ENCODE measurements at places on chromosomes 11 and 22. TPM values are rescaled to one million over a fixed set of nuclear protein-coding genes. Genes with fewer than 3 reads are reported as not detected.
A peak's percentile ranks its signal among the peaks of the same experiment; 100 is the strongest.

The MISFA gene
- not detected for total RNA-seq

The DDI1 gene
- total RNA-seq, result not detected

DNA sequence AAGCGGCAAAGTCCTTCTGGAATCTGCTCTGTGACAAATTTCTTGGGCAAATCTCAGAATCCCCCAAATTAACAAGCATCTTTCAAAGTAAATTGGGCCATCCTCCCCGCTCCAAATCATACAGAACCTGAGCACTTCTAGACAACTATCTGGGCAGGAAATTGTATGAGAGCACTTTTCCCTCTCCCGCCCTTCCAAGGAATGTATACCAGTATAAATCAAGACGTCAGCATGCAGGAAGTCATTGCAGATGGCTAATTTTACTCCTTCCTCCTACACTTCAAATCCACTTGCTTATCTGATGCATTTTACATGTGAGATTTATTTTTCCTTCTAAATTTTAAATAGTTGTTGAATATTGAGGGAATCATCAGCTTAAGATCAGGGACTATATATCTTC is 52.1 kb downstream of the NTM start:
- no peak for DNase-seq
- H3K36me3 ChIP-seq, result no peaks in the 10 kb centered on the region
- H3K27ac ChIP-seq, result no peak overlapping the region
- no peak overlapping the region for H3K4me3 ChIP-seq
- no peaks in the 10 kb centered on the region for H3K4me1 ChIP-seq

- no peak overlapping the region for H3K27ac ChIP-seq
- no peaks in the 10 kb centered on the region for H3K27me3 ChIP-seq
- DNase-seq, result peak; percentile 62
- H3K4me3 ChIP-seq, result no peak overlapping the region
- H3K4me1 ChIP-seq, result no peaks in the 10 kb centered on the region
Measured at GRCh38 chr11:13944911-13945425, 17.6 kb upstream of the SPON1 start.

GRCh38 chr22:37459206-37459605 is 27.0 kb downstream of the MFNG start:
- no peaks in the 10 kb centered on the region for H3K4me1 ChIP-seq
- no peak overlapping the region for H3K4me3 ChIP-seq
- no peak for DNase-seq
- no peaks in the 10 kb centered on the region for H3K36me3 ChIP-seq

The RASD2 gene
- total RNA-seq, result 2.0 TPM

The CCDC188 gene
- not detected for total RNA-seq

DNA sequence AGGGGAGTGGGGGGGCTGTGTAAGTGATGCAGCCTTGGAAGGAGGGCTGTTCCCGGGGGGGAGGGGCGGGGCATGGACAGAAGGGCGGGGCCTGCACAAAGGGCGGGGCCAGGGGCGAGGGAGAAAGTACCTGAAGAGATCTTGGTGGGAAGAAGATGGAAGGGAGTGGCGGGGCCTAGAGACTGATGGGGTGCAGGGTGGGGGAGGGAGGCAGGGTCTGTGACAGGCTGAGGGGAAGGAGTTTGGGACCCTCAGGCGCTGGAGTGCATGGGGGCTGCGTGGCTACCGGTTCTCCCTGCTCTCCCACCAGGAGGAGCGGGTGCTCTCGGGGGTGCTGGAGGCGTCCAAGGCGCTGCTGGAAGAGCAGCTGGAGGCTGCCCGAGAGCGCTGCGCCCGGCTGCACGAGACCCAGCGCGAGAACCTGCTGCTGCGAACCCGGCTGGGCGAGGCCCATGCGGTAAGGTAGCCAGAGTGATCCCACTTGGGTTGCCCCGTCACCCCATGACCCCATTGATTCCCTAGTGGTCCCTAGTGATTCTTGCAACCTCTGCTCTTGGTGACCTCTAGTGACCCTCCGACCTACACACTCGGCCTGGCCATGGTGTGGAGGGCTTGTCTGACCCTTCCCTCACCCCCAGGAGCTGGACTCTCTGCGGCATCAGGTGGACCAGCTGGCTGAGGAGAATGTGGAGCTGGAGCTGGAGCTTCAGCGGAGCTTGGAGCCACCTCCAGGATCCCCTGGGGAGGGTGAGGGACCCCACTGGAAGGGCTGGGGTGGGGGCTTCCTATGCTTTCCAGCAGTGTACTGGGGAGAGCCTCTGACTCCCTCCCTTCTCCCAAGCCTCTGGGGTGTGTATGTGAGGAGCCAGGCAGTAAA is 3.1 kb downstream of the CCDC88B start:
- no peak overlapping the region for H3K27ac ChIP-seq
- peak overlapping the region; percentile 37 for H3K4me3 ChIP-seq
- no peaks in the 10 kb centered on the region for H3K27me3 ChIP-seq
- H3K36me3 ChIP-seq, result no peaks in the 10 kb centered on the region
- no peak for DNase-seq
- peaks cover 25% of the 10 kb centered on the region for H3K4me1 ChIP-seq

The MOV10L1 gene
- total RNA-seq, result 0.98 TPM

DNA sequence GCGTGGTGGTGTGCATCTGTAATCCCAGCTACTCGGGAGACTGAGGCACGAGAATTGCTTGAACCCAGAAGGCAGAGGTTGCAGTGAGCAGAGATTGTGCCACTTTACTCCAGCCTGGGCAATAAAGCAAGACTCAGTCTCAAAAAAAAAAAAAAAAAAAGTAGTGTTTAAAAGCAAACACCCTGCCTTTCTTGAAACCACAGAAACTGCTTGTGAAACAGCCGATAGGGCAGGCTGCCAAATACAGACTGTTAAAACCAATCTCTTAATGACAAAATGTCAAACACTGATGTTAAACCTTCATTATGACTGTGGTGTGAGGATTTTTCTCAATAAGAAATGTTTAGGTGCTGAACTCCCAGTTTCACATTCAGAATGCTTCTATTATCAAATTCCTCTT is 27.3 kb downstream of the MARK2 start:
- no peak overlapping the region for H3K27ac ChIP-seq
- no peak for DNase-seq
- peaks cover 57% of the 10 kb centered on the region for H3K4me1 ChIP-seq
- no peak overlapping the region for H3K4me3 ChIP-seq
- H3K27me3 ChIP-seq, result no peaks in the 10 kb centered on the region

DNA sequence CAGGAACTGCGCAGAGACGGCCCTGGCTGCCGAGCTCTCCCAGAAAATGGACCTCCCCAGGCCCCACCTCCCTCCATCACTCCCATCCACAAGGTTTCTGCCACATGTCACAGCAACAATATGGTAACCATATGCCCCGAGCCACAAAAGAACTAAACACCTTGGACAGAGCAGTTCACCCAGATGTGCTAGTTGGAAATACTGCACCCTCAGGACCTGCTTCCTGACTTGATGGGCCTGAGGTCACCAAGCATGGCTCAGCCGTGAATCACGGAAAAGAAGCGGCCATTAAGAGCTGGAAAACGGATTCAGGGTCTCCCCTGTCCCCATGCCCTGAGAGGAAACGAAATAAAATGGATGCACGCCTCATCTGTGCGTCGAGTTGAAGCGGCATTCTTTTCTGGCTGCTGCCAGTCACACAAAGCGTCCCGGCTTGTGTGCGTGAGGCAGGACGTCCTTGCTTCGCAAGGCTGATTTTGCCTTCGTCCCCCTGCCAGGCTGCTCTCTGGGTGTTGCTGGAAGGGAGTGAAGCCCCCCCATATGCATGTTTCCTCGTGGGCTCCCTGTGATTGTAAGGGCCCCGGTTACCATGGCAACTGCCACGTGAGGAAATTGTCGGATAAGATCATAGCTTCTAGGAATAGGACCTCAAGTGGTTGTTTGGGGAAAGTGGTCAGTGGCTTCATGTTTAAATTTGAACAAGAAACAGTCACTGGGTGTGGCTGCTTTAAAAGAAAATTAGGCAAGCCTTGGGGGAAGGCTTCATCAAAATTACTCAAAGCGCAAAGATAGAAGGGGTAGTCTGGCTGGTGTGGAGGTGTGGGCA is 51.7 kb downstream of the FLI1 start:
- DNase-seq, result no peak
- no peaks in the 10 kb centered on the region for H3K36me3 ChIP-seq
- H3K27ac ChIP-seq, result no peak overlapping the region
- no peak overlapping the region for H3K4me3 ChIP-seq
- H3K4me1 ChIP-seq, result peaks cover 7% of the 10 kb centered on the region

GRCh38 chr22:36259615-36260300 is 6.8 kb downstream of the APOL1 start:
- H3K27me3 ChIP-seq, result no peaks in the 10 kb centered on the region
- no peak for DNase-seq
- peaks cover 28% of the 10 kb centered on the region for H3K4me1 ChIP-seq
- no peak overlapping the region for H3K4me3 ChIP-seq

DNA sequence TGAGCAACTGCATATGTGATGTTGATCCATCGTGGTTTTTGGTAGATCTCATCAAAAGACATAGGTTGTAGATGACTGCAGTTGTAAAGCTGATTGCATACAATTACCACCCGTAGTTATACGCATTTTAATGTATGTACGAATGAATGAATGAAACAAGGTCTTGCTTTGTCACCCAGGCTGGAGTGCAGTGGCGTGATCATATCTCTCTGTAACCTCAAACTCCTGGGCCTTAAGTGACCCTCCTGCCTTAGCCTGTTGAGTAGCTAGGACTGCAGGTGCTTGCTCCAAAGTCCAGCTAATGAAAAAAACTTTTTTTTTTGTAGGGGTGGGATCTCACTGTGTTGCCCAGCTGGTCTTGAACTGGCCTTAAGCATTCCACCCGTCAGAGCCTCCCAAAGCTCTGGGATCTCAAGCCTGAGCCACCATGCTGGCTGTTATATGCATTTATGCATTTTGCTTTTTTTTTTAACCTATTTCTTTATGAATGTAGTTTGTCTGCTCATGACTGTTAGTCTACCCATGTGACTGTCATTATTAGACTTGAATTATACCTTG is 53.5 kb downstream of the PPP6R3 start:
- no peaks in the 10 kb centered on the region for H3K27me3 ChIP-seq
- no peak overlapping the region for H3K27ac ChIP-seq
- H3K36me3 ChIP-seq, result no peaks in the 10 kb centered on the region
- no peak for DNase-seq
- H3K4me3 ChIP-seq, result no peak overlapping the region

The LRRC10B gene
- 0.74 TPM for total RNA-seq

GRCh38 chr11:129314371-129314770 is 61.3 kb upstream of the BARX2 start:
- DNase-seq, result no peak
- no peaks in the 10 kb centered on the region for H3K36me3 ChIP-seq
- H3K4me3 ChIP-seq, result no peak overlapping the region
- H3K27me3 ChIP-seq, result no peaks in the 10 kb centered on the region

The IL18 gene
- 48.6 TPM for total RNA-seq

The RPUSD4 gene
- 21.6 TPM for total RNA-seq

DNA sequence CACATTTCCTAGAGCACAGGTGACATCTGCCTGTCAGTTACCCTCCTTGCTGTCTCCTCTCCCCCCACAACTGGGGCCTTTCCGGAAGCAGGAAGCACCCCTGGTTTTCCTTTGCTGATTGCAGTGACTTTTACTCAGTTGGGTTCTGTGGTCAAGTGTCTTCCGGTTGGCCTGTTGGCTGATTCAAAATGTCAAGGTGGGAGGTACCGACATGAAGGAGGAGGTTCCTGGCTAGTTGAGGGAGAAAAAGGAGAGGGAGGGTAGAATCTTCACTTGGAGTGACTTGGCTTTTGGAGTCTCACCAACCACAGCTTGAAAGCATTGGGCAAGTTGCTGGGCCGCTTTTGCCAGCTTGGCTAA is 9.3 kb upstream of the ADAMTS15 start:
- H3K4me1 ChIP-seq, result peaks cover 8% of the 10 kb centered on the region
- no peak overlapping the region for H3K27ac ChIP-seq
- H3K36me3 ChIP-seq, result no peaks in the 10 kb centered on the region
- H3K4me3 ChIP-seq, result no peak overlapping the region
- no peaks in the 10 kb centered on the region for H3K27me3 ChIP-seq

The ELMOD1 gene
- total RNA-seq, result not detected

The ZC3H12C gene
- total RNA-seq, result 16.7 TPM

The MDK gene
- total RNA-seq, result 142 TPM

- DNase-seq, result no peak
- no peaks in the 10 kb centered on the region for H3K27me3 ChIP-seq
- no peak overlapping the region for H3K27ac ChIP-seq
- H3K4me1 ChIP-seq, result peaks cover 6% of the 10 kb centered on the region
- H3K36me3 ChIP-seq, result no peaks in the 10 kb centered on the region
- H3K4me3 ChIP-seq, result no peak overlapping the region
Measured at GRCh38 chr11:10908215-10908951, 50.5 kb upstream of the ZBED5 start.

DNA sequence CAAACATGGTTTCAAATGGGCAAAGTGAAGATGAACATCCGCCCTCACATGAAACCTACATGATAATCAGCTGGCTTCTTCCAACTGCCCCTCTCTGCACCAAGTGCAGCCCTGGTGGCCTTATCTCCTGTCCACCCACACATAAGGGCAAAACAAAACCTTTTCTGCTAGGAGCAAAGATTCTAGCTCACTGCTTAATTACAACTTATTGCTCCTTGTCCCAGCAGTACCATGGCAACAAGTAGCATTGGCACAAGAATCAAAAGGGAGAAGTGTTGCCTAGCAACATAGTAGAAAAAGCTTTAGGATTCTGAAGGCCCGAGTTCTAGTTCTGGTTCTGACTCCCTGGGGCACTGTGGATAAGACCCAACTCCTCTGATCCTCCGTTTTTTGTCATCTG is 68.7 kb upstream of the BMAL1 start:
- no peak overlapping the region for H3K27ac ChIP-seq
- H3K27me3 ChIP-seq, result no peaks in the 10 kb centered on the region
- H3K36me3 ChIP-seq, result no peaks in the 10 kb centered on the region
- peaks cover 22% of the 10 kb centered on the region for H3K4me1 ChIP-seq
- H3K4me3 ChIP-seq, result no peak overlapping the region

- H3K36me3 ChIP-seq, result peaks cover 31% of the 10 kb centered on the region
- H3K27ac ChIP-seq, result no peak overlapping the region
- H3K4me3 ChIP-seq, result no peak overlapping the region
- no peak for DNase-seq
Measured at GRCh38 chr22:25346859-25347751, 127.7 kb downstream of the CRYBB2 start.

GRCh38 chr11:96614846-96615245 is 225.0 kb downstream of the JRKL start:
- H3K27me3 ChIP-seq, result no peaks in the 10 kb centered on the region
- H3K4me1 ChIP-seq, result no peaks in the 10 kb centered on the region
- H3K27ac ChIP-seq, result no peak overlapping the region

GRCh38 chr11:44625759-44626523 is 60.5 kb downstream of the CD82 start:
- peak; percentile 72 for DNase-seq
- H3K4me3 ChIP-seq, result no peak overlapping the region
- peaks cover 16% of the 10 kb centered on the region for H3K4me1 ChIP-seq

DNA sequence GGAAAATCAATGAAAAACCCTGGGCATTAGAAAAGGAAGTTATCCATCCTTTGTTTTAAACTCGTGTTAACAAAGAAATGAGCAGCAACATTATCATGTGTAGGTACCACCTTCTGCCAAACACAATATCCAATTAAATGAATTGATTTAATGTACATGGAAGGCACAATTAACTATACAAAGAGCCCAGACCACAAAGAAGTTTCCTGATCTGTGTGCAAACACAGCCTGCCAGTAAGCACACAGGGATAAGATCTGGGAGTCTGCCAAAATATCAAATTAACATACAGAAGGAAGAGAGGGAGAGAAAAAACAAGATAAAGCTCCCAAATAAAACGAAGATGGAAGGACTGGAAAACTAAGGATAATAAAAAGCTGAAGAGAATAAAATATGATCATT is 54.1 kb upstream of the SLC25A1 start:
- H3K36me3 ChIP-seq, result no peaks in the 10 kb centered on the region
- no peak overlapping the region for H3K4me3 ChIP-seq
- no peaks in the 10 kb centered on the region for H3K4me1 ChIP-seq
- no peak overlapping the region for H3K27ac ChIP-seq
- no peak for DNase-seq
